ENCODE measurements at places on chromosomes 11 and 22. TPM values are rescaled to one million over a fixed set of nuclear protein-coding genes. Genes with fewer than 3 reads are reported as not detected.

- no peak for DNase-seq
These were observed 14.9 kb upstream of the PDGFB start for GRCh38 chr22:39259666-39260065.

DNA sequence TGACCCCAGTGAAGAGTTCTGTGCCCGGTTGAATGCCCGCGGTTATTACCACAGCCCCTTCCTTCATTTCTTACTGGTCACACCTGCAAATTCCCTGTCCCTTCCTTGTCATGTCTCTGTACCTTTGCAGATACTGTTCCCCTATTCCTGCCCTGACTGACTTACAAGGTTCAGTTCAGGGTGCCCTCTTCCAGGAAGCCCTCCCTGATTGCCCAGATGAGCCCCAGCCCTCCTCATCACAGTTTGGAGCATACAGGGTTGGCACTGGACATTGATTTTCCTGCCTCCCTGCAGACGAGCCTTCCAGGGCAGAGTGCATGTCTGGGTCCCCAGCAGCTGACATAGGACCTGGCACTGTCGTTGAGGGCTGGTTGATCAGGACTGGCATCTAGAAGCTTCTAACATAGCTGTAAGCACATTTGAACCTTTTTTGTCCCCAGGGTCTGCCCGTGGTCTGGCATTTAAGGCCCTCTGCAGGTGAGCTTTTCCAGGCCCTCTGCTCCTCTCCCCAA lies 70.4 kb upstream of the SHISAL1 start:
- no peak for DNase-seq

CYTH4 gene
- total RNA-seq = 3.8 TPM

APOBEC3G gene
- total RNA-seq = 0.71 TPM

DNA sequence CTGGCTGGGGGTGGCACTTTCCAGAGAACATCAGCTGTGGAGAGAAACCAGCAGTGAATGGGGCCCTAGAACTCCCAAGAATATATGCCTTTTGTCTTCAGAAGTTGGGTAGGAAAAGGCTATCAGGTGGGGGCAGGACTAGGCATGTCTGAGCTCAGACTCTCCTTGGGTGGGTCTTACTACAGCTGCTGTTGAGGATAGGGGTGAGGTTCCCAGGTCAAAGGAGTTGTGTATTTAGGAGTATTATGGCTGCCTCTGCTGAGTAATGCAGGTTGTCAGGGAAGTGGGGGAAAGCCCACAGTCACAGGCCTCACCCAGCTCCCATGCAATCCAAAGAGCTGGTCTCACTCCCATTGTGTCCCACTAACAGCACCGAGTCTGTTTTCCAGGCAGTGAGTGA lies 26.1 kb downstream of the SLC22A9 start:
- DNase-seq = no peak

DNA sequence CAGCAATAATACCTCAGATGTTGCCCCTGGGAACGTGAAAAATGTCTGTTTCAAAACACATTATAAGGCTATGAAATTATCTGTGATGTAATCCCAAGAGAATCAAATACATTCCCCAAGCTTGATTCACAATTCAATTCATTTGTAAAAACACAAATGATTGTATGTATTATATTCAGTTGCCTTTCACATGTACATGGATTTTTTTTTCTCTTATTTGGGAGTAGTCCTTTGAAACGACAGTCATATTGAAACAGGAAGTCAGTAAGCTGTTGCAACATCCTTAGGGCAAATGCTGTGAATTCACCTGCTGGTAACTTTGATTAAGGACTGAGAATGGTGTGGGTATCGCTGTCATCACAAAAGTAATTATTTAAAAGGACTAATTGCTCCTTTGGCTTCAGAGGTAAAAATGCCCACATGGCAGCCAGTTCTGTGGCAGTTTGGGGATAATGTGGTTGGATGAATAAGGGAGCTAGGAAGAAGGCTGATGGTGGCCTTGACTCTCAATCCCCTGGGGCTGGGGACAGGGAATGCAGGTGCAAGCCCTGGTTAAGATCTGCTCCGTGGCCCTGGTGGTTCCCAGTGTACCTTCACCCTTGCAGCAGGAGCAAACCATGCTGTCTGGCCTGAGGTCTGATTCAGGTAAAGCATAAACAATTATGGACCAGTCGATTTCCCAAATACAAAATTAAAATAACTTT lies 13.2 kb downstream of the EHF start:
- no peak for DNase-seq

GRCh38 chr11:117815262-117815803 lies 9.2 kb downstream of the FXYD2 start:
- DNase-seq = no peak

F2 gene
- 0.47 TPM for total RNA-seq

GRCh38 chr11:67368621-67369020 lies 4.8 kb downstream of the CLCF1 start:
- DNase-seq = no peak

DNA sequence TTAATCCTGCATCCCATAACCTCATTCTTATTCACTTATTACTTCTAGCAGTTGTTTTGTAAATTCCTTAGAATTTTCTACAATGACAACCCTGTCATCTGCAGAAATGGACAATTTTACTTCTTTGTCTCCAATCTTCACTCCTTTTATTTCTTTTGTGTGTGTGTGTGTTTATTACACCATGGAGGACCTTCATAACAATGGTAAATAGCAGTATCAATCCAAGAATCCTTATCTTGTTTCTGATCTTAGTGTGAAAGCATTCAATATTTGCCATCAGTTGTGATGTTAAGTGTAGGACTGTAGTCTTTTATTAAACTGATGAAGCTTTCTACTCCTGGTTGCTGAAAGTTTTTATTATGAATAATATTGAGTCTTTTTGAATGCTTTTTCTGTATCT lies 109.1 kb downstream of the MPPED2 start:
- no peak for DNase-seq

GRCh38 chr11:15580056-15580774 lies 465.5 kb downstream of the INSC start:
- no peak for DNase-seq

DNA sequence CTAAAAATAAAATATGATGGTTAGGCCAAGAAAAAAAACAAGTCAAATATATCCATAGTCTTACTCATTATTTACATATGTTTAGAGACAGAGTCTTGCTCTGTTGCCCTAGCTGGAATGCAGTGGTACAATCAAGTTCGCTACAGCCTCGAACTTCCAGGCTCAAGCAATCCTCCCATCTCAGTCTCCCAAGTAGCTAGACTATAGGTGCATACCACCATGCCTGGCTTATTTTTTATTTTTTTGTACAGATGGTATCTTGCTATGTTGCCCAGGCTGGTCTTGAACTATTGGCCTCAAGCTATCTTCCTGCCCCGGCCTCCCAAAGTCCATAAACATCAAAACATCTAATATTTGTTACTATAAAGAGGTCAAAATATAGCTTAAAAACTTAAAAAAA lies 36.1 kb downstream of the C2CD3 start:
- no peak for DNase-seq

All from HCT116 (cell line).